Adrenal gland (tissue), 19 donors: ENCODE measurements at places on chromosomes 7 and 10.

DNA sequence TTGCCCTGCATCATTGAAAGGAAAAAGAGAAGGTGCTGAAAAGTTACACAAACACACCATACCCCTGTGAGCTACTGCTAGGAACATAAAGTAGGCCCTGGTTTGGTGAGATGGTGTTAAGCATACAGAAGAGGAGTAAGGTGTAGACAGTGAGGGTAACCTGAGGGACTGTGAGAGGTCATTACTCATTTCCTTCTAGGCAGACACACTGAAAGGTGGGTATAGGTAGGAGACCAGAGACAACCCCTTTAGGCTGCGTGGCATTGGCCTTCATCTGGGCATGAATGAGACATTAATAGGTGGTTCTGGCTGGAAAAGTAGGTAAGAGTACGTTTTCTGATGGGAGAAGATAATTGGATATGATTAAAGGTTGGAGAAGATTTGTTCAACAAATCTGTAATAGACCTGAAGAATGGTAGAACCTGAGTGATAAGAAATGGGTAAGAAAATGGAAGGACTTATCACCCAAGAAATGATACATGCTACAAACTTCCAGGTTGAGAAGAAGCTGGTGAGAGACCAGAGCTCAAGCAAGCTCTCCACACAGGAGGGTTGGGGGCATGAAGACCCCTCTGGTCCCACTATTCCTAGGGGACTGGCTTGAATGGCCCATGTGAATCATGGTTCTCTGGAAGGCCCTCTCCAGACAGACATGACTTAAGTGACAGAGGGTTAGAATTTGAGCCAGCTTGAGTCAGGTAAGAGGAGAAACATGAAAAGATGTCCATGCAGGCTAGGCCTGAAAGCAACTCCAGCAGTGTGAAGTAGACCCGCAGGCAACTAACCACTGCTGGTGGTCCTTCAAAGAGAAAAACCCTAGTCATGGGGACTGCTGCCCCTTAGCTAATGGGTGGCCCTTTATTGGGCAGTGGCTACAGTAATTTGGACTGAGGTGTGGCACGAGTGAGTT, 3.8 kb downstream of the COMTD1 start:
- DNase-seq: no peak

DNA sequence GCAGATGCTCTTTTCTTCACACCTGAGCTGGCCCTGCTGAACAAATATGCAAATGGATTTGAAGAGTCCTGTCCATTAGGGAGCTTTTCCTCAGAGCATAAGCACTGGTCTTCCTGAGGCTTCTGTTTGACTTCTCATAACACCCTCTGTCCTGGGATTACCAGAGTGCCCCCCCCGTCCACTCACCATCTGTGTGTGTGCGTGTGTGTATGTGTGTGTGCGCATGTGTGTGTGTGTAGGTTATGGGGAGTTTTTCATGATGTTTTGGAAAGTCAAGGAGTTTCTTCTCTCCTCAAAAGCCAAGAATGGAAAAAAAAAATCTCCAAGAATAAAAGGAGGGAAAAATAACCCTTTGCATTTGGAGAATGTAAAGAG, 57.7 kb upstream of the COMTD1 start:
- no peak for DNase-seq

DNA sequence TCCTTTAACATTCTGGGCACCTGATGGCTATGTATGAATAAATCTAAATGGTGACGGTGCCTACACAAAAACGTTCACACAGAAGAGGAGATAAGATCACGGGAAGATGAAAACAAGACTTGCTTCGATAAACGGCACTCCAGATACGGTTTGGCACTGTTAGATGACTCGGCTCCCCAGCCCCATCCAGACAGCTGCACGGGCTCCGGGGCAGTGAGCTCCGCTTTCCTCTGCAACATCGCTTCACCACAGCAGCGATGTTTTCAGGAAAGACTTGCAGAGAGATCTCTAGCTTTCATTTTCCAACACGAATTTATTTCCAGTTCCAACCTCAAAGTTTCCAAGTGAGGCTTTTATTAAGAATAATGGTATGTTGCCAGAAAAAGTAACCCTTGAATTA, 132.1 kb downstream of the KLF6 start:
- DNase-seq: no peak

- DNase-seq: no peak
These were observed 83.7 kb upstream of the CCDC71L start for GRCh38 chr7:106744563-106745091.

- DNase-seq: no peak
These were observed 11.4 kb upstream of the SCART1 start for GRCh38 chr10:133442191-133442966.

- DNase-seq: no peak
These were observed 202.2 kb downstream of the VTI1A start for GRCh38 chr10:112649006-112649821.

DNA sequence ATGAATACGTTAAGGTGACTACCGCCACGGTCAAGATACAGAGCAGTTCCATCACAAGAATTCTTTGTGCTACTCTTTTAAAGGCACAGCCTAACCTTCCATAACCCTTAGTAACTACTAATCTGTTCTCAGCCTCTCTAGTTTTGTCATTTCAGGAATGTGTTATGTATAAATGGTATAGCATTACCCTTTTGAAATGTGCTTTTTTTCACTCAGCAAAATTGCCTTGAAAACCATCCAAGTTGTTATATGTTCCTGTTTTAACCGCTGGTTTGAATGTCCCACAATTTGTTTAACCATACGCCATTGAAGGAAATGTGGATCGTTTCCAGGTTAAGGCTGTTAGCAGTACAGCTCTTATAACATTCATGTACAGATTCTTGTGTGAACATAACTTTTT, 32.0 kb downstream of the WAC start:
- DNase-seq: no peak

DNA sequence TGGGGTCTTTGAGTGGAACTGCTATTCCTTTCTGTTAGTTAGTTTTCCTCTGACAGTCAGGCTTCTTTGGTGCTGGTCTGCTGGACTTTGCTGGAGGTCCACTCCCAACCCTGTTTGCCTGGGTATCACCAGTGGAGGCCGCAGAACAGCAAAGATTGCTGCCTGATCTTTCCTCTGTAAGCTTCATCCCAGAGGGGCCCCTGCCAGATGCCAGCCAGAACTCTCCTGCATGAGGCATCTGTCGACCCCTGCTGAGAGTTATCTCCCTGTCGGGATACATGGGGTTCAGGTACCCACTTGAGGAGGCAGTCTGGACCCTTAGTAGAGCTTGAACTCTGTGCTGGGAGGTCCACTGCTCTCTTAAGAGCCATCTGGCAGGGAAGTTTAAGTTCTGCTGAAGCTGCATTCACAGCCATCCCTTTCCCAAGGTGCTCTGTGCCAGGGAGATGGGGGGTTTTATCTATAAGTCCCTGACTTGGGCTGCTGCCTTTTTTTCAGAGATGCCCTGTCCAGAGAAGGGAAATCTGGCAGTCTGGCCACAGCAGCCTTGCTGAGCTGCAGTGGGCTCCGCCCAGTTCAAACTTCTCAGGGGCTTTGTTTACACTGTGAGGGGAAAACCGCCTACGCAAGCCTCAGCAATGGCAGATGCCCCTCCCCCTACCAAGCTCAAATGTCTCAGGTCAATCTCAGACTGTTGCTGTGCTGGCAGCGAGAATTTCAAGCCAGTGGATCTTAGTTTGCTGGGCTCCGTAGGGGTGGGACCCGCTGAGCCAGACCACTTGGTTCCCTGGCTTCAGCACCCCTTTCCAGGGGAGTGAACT, 89.7 kb upstream of the CDK6 start:
- no peak for DNase-seq

DNA sequence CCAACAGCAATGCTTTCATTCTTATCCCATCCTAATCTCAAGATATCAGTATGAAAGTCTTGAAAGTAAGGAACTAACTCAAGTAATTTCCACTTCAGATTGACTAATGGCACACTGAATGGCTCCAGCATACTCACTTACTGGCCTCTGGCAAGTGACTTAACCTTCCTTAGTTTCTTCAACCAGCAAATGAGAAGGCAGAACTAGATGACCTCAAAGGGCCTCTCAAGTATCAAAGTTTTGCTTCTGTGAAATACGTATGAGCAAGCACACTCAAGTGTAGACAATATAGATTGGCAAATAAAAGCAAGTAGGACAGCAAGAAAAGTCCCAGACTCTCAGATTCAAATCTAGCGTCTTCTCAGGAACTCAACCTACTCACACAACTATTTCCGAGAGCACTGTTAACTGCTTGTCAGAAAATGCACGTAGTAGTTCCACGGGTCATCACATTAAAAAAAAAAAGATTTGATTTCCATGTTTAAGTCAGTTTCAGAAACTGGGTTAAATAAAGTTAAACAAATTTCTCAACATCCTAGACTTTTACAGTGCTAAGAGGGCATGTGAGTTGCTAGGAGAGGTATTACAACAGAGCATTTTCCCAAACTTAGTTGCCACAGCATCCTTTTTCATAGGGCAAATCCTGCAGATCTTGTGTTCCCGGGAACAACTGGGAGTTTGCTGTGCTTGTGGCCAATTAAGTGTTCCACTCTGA, 276.9 kb upstream of the KLF14 start:
- no peak for DNase-seq

DNA sequence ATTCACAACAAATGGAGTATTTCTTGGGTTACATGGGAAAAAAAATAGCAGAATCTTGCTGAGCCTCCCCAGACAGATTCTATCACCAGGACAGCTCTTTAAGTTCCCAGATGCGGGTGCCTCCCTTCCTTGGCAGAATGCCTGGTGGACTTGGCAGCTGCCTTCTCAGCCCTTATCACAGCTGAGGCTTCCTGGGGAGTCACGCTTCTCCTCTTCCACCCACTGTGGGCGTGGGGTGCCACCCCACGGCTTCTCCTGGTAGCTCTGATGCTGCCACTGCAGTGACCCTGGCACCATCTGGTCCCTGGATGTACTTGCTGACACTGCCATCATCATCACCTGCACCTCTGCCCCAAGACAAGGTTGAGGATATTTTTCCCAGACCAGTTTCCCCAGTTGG, 16.2 kb upstream of the NME8 start:
- peak; percentile 78 for DNase-seq

- no peak for DNase-seq
These were observed 84.8 kb downstream of the ELMO1 start for GRCh38 chr7:37363536-37364491.

- DNase-seq: no peak
These were observed 84.6 kb upstream of the CAPZA2 start for GRCh38 chr7:116777651-116778281.

DNA sequence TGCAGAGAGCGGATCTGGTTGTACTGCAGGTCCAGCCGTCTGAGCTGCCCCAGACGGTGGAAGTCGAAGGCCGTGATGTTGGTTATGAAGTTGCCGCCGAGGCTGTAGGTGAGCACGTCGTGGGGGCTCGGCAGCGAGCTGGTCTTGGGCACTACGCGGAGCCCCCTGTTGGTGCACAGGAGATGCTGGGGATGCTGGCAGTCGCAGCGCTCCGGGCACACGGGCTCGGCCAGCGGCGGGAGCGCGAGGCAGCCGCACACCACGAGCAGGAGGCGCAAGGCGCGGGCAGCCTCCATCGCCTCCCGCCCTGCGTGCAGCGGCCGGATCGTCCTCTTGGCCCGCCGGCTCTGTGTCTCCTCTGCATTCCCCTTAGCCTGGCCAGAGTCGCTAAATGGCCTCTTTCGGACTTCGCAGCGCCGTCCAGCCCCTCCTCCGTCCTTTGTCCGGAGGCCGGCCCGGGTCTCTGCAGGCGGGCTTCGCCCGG, 337 bp downstream of the TRIL start:
- DNase-seq: peak; percentile 20

GRCh38 chr10:44422570-44423101, 37.7 kb upstream of the CXCL12 start:
- DNase-seq: no peak

DNA sequence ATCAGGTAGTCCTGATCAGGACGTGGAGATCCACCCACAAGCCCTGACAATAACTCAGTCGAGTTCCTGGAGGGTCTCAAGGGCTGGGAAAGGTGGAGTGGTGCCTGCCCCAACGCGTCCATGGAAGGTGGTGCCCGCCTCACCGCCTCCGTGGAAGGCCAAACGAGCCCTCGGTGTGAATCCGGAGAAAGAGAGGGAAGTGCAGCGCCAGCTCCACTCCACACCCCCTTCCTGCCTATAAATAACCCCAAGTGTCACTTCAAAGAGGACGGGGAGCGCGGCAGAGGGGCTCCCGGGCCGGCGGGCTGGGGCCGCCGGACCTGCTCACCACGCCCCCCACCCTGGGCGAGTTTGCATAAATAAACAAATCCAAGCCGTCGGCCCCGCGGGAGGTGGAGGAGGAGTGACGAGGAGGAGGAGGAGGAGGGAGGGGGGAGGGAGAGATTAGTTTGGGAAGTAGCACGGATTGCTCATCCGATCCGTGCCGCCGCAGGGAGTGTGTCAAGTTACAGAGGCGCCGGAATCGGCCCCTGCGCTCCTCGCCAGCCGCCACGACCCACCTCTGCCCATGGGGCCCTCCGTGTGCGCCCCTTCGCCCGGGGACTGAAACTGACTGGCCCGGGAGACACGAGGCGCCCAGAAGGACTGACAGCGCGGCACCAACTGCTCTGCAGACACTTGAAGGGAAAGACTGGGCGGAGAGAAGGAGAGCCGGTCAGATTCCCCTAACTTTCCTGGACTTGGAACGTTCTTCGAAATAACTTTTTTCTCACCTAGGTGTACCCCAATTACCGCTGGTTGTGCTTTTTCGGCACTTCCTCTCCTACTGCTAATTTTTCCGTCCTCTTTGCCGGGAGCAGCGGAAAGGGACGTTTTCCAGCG, at the start of gene COL13A1:
COL13A1 (plus strand) TSS at position 473 of the 882 bp plus-strand sequence. CDS start 518 bp downstream, outside the sequence.
- DNase-seq: peak; percentile 52

DNA sequence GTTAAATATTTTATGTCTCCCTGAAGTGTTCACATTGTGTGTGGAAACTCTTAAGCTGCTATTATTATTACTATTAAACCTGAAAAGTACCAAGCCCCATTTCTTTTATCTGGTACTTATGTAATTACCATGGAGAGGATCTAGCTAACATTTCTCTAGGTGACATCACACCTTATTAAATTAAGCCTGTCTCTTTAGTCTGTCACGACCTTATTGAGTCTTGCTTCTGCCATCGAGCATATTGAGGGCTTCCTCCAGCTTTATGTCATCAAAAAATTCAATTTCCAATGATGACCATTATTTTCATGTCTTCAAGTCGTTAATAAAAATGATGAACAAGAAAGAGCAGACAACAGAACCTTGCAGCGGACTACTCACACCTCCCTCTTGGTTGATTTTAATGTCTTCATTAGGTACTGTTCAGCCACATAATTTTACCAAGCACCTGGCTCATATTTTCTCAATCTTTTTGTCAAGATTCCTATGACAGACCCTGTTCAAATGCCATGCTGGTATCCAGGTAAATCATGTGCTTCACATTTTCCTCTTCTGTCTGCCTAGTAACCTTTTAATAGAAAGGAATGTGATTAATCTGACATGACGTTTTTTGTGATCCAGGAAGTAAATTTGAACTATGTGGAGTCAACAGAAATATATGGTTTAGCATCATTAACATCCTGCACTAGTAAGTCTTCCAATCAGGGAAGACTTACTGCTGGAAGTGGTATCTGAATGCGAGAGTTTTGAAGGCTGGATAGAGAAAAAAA, 556.7 kb downstream of the SORCS3 start:
- no peak for DNase-seq

- DNase-seq: no peak
These were observed 63.5 kb upstream of the SLC39A12 start for GRCh38 chr10:17888189-17888588.

GRCh38 chr7:25598765-25599164, 370.5 kb upstream of the NPVF start:
- DNase-seq: no peak

GRCh38 chr7:35781200-35781701, 19.6 kb upstream of the SEPTIN7 start:
- DNase-seq: no peak
